ENCODE measurements at places on chromosomes 6 and 20.

DNA sequence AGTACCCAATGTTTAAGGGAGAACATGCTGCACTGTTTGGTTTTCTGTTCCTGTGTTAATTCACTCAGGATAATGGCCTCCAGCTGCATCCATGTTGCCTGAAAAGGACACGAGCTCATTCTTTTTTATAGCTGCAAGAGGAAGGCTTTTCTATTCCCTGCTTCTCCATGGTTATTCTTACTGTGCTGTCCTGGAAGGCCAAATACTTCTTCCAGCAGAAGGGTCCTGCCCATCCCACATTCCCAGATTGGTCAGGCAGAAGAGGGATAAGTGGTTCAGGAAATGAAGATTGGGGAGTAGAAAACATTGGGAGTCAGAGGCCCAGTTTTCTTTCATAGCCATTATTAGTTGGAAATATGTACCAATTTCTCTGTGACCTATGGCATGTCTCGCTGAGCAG is 122.4 kb downstream of the TCP11 start:
- DNase-seq: no peak

DNA sequence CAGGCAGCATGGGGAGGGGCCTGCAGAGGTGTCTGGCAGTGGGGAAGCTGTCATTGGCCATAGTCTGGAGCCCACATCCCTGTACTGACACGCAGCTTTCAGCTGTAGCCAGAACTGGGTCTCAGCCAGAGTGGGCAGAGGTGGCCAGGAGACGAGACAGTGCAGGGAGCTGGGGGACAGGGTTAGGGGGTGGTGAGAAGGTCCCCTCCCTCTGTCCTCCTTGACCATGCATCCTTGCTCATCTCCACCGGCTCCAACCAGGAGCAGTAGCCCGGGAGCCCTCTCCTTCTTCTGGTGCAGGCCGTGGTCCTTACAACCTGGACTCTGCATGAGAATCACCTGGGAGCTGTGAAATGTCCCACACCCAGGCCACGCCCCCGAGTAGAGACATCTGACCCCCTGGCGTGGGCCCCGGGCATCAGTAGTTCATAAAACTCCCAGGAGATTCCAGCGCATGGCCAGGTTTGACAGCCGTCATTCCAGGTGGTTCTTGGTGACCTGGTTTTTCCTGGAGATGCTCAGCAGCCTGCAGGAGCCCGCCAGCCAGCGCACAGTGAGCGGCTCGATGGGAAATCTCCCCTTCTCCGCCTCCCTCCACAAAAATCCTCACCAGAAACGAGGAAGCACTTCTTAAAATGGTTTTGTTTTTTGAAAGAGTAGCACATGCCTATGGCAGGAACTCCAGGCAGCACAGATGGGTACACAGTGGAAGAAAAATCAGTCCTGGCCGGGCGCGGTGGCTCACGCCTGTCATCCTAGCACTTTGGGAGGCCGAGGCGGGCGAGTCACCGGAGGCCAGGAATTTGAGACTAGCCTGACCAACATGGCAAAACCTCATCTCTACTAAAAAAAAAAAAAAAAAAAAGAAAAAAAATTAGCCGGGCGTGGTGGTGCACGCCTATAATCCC is 56.2 kb downstream of the ADNP start:
- DNase-seq: no peak

DNA sequence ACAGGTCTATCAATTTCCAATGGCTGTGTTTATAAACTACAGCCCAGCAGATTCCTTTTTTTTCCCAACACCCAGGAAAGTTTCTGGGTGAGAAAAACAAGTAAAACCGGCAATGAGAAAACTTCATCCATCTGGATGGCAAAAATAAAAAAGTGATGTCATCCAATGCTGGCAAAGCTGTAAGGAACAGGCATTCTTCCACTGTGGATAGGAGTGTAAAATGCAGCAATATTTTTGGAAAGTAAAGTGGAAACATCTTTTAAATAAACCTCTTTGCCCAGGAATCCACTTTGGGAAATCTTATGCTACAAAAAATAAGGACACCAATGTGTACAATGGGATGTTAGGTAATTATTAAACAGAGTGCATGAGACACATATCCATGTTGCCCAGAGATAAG is 102.1 kb upstream of the NT5E start:
- DNase-seq: no peak

GRCh38 chr20:63054103-63054474 is 47.3 kb upstream of the BHLHE23 start:
- no peak for DNase-seq

DNA sequence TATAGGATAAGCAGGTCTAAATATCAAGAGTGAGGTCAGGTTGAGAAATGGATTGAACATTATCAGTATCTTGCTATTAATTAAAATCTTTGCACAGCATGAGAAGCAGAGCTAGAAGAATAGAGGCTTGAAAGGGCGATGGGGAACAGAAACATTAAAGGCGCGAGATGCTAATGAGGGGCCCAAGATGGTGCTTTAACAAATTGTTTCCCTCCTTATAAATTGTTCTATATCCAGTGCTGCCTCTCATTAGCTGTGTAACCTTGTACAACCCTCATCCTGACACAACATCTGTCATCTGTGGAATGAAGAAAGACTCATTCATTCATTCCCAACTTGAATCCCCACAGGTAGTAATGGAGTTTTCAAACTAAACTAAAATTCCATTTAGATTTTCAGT is 57.8 kb downstream of the FUT9 start:
- no peak for DNase-seq

GRCh38 chr6:26299286-26300042 is 65.5 kb upstream of the BTN3A2 start:
- DNase-seq: no peak

- DNase-seq: no peak
Measured at GRCh38 chr6:23140871-23141270, 571.5 kb downstream of the HDGFL1 start.

DNA sequence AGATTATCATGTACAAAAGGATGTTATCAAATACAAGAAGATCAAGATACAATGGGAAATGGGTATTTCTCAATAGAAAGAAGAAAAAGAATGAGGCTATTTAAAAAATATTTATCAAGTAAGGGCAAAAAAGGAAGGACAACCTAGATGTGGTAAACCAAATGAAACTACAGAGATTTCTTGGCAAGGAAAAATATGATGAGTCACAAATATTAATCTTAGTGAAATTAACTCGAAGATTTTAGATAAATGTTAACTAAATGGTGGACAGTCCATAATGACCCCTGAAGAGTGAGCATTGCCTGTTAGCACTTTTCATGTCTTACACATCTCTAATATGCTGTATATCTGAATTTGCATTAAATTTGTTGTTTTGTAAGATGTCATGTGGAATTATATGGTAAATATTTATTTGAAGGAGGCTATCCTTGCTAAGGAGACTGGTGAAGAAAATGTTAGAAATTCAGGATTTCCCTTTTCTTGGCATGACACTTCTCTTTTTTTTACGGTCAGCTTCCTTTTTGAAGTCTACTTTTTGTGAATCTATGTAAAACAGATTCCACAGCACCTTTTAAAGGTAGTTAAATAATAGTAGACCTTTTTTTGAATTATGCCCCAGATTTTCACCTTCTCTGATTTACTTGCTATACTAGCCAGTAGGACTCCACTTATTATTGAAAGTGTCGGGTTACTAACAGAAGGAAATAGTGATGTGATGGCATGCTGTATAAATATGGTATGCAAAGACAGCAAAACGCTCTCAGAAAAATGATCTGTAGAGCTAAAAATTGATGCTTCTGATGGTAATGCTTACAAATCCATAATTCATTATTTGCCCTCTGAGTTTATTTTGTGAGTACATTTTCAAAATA is 120.5 kb downstream of the HIVEP1 start:
- no peak for DNase-seq

DNA sequence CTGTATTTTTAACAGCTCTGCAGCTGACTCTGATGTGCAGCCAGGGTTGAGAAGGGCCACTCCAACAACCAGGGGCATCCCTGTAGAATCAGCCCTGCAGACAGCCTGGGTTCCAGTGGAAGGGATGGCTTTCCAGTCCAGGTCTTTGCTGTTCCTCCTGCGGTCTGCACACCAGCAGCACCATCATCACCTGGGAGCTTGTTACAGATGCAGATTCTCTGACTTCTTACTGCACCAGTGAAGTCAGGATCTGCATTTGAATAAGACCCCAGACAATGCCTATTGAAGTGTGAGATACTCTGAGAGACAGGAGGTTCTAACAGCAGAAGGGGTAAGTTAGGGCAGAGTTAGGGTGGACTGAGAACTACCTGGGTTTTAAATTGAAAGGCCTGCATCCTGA is 151.3 kb downstream of the F13A1 start:
- no peak for DNase-seq

GRCh38 chr6:102761872-102762271 is 1368.4 kb downstream of the GRIK2 start:
- DNase-seq: no peak

- no peak for DNase-seq
Measured at GRCh38 chr20:36855241-36855657, 20.7 kb upstream of the TLDC2 start.

GRCh38 chr20:49501917-49502316 is 19.4 kb upstream of the KCNB1 start:
- peak; percentile 11 for DNase-seq

DNA sequence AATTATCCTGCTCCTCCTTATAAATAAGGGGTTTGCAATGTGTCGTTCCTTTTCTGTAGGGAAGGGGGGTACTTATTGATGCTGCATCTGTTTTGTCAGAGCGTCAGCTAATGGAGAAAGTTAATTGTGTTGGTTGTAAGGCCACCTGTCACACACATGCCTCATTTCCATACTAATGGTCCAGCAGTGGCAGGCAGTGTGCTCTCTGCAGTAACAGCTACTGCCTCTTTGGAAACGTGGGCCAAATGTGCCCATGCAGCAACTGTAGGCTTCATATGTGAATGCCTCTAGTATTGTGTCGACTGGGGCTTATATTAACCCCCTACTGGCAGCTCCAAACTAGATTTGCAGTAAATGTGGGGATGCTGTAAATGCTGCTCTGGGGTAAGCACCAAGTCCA is 56.3 kb upstream of the OLIG3 start:
- no peak for DNase-seq

- no peak for DNase-seq
Measured at GRCh38 chr6:91278416-91278815, 691.5 kb upstream of the MAP3K7 start.

DNA sequence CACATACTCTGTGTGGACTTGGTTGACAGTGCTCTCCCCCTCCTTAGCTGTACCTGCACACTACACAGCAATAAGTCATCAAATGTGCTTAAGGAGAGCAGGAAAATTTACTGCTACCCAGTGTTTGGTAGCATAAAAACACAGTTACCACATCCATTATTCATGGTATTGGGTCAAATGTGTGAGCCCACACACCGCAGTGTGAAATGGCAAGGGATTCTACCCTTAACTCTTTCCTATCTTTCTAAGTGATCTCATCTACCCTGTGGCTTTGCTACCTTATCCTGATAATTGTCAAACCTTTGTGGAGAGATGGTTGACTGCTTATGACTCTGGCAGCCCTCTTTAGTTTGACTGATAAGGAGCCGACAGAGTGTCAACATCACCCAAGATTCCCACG is 47.6 kb downstream of the STX11 start:
- DNase-seq: peak; percentile 69

Data from T-helper 2 cell (primary cell).